ENCODE measurements at places on chromosomes 12 and 14. TPM values are rescaled to one million over a fixed set of nuclear protein-coding genes. Genes with fewer than 3 reads are reported as not detected.

The NUAK1 gene
- 20.4 TPM for total RNA-seq

DNA sequence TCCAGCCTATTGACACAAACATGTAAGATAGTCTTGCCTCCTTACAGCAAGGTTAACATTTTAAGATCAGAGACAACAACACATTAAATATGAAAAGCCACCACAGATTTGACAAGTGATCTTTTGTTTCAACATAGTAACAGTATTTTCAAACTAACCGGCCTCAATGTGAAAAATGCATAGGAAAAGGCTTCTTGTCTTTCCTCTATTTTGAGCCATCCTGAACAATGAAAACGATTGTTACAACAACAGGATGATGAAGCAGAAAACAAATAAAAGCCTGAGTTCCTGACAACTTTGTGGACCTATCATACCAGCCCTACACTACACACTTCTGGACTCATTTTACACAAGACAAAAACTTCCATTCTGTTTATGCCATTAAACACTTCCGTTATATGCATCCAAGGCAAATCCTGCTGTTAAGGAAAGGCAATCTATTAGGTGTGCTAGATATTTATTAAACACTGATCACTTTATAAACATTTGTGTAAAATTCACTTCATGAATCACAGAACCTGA, 37.3 kb downstream of the BAZ1A start:
- DNase-seq = no peak

DNA sequence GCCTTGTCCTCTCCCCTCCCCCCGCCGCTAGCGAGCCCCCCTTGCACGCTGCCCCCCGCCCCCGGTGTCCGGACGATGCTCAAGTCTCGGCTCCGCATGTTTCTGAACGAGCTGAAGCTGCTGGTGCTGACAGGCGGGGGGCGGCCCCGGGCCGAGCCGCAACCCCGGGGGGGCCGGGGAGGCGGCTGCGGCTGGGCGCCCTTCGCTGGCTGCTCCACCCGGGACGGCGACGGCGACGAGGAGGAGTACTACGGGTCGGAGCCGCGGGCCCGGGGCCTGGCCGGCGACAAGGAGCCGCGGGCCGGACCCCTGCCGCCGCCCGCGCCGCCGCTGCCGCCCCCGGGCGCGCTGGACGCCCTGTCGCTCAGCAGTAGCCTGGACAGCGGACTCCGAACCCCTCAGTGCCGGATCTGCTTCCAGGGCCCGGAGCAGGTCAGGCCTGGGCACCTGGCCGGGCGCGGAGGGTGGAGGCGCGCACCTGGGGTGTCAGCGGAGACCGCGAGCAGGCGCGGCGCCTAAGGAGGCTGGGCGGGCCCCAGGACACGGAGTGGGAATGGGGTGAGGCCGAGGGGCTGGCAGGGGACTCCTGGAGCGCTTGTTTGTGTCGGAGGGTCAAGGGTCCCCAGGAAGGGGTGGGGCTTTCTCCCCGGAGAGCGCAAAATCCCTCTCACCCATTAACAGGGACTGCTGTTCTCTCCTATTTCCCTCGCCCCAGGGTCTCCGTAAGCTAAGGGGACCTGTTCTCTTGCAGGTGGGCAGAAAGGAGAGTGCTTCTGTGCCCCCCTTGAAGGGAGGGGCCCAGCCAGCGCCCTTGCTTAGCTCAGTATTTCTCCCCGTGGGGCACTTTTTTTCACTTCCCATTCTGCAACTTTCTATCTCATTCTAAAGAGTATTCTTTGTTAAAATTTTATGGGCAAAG, 810 bp downstream of the MARCHF9 start:
- DNase-seq = peak; percentile 28

DNA sequence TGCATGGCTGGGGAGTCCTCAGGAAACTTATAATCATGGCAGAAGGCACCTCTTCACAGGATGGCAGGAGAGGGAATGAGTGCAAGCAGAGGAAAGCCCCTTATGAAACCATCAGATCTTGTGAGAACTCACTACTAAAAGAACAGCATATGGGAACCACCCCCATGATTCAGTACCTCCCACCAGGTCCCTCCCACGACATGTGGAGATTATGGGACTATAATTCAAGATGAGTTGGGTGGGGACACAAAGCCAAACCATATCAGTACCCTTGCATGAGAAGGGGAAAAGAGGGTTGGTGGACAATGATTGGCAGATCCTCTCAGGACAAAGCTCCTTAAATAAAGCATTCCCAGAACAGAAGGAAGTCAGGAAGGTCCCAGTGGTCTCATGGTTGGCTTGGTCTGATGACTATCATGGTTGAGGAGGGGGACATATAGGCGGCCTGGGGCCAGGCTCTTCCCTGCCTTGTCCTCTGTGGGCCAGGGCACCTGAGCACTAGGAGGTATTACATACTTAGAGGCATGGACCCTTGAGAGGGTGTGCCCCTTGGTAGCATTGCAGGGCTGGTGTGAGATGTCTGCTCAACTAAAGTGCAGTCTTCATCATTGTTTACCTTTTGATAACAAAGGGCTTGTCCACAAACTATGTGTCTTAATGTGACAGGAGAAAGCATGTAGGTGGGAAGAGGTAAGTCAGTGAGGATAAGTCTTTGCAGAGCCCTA, 22.2 kb downstream of the HSD17B6 start:
- no peak for DNase-seq

DNA sequence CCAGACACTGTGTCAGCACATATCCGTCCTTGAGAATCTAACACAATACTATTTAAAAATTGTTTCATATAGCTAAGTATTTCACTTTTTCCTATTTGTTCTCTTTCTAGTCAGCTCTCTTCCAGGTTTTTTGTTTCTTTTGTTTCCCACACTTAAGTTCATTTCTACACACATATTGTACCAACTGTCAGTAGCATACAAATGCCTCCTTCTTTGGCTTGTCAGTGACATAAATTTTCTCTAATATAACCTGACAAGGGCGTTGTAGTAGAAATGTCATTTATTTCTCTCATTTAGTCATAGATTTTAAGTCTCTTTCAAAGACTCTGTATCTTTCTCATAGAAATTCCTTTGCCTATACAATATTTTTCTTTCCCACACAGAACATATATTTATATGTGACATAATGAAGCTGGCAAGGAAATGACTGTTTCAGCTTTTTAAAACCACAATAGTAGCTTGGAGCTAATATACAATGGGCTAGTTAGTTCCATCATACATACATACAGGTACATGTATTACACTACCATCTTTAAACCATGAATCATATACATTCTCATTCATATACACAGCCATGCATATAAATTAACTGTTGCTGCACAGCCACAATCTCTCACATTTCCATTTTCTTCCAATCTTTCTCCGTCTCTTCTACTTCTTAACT, 42.3 kb upstream of the EPS8 start:
- no peak for DNase-seq

- no peak for DNase-seq
These were observed 7.5 kb downstream of the APPL2 start for GRCh38 chr12:105228494-105228893.

DNA sequence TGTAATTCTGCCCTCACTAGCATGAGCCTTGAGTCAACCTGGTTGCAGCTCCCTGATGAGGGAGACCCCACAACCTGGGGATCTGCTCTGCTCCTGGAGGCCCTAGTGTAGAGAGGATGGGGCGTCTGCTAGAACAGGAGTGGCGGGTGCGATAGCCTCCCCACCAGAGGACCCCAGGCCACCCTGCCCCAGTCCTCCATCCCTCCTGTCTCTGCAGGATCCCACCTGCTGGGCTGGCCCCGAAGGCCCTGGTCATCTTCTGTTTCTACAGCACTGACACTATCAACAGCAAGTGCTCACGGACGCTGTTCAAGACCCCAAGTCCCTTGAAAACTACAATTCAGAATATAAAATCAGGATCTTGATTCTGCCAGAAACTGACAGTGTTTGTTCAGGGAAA, 15.2 kb downstream of the ANHX start:
- no peak for DNase-seq

GRCh38 chr12:2284321-2284813, 231.6 kb downstream of the CACNA1C start:
- no peak for DNase-seq

GRCh38 chr14:73788317-73788598, 63.4 kb upstream of the PTGR2 start:
- no peak for DNase-seq

DNA sequence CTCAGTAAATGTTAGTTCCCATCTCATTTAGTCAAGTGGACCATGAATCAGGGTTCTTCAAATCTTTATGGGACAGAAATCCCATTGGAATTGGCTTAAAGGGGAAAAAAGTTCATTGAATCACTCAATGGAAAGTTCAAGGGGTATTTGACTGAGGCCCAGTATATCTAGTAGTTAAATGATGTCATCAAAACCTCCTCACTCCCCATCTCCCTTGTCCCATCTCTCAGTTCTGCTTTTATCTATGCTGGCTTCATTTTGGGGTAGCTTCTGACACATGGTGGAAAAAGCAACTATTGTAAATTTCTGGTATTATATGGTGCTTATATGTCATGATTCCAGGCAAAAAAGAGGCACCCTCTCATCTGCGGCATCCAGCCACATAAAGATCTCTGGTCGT, 51.9 kb downstream of the DAAM1 start:
- no peak for DNase-seq

DNA sequence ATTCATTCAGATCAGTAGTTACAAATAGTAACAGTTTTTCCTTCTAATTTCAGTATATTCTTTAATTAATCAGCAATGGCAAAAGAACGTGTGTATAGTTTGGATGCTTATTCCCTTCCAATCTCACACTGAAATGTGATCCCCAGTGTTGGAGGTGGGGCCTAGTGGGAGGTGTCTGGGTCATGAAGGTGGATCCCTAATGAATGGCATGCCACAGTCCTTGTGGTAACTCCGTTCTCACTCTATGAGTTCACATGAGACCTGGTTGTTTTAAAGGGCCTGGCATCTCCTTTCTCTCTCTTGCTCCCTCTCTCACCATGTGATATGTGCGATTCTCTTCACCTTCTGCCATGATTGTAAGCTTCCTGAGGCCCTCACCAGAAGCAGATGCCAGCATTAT, 18.9 kb upstream of the SYNDIG1L start:
- no peak for DNase-seq

GRCh38 chr14:62462988-62463387, 582.3 kb downstream of the KCNH5 start:
- DNase-seq = no peak

DNA sequence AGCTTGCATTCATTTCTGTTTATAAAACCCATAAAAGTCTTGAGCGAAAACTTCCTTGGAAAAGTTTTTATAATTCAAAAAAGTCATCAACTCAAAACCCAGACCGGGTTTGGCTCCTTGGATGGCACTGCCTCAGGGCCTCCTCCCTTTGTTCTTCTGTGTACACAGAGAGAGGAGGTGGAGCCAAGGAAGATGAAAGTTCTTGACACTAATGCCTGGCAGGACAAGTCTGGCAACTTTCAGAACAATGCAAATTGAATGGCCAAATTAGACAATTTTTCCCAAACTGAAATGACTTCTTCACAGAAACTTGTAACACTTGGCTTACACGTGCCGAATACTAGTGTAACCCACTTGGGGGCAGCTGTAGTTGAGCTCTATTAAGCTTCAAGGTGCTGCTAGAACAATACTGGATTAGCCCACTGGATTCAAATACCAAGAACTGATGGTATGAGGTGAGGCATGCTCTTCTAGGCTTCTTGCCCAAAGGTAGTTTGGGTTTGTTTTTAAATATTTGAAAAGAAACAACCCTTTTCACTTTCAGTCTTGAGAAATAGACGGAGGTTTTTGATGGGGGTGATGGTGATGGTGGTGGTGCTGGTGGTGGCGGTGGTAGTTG, 86.6 kb upstream of the FRMD6 start:
- DNase-seq = no peak

GRCh38 chr14:64467566-64467965, 2.3 kb downstream of the AKAP5 start:
- DNase-seq = peak; percentile 38

- no peak for DNase-seq
These were observed 62.6 kb downstream of the SMUG1 start for GRCh38 chr12:54126029-54126695.

DNA sequence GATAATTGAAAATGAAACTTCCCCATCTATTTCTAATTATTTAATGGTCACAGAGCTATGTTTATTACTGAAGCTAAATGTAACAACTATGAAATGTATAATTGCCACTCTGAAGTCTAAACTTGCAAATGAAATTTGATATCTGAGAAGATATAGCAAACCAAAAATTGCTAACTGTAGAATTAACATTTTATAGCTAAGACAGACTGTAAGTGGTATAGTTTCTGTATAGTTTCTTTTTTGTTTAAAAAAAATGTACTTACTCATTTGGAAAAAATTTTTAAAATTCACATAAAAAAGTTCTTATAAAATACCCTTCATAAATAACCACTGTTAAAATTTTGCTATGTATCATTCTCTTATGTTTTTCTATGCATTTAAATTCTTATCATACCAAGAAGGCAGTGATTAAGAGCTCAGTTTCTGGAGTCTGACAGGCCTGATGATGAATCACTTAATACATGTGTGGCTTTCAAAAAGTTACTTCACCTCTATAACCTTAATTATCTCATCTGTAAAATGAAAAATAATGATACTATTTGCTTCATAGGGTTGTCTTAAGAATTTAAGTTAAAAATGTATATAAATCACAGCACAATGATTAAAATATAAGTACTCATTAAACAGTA, 214.7 kb upstream of the GARIN2 start:
- DNase-seq = no peak

DNA sequence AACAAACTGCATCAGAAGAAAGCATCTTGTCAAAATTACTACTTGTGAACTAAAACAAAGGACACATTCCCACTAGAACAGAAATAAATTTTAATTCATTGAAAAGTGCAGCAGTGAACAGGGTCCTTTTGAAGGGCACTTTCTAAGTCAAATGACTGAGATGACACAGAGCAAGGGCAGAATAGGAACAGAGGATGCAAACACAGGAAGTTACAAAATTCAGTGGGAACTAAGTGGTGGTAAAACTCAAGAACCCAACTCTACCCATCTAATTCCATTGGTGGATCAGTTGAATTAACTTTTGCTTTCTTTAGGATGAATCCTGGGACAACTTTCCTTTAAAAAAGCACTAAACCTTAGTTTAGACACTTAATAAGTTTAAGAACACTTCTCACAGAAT, 45.8 kb downstream of the GNS start:
- DNase-seq = no peak

- DNase-seq = no peak
These were observed 17.7 kb upstream of the C14orf180 start for GRCh38 chr14:104561632-104562495.

GRCh38 chr14:34680806-34681479, 33.5 kb downstream of the CFL2 start:
- no peak for DNase-seq
